ENCODE measurements at places on chromosomes 12 and 14.

GRCh38 chr14:24274101-24274543 is 2.7 kb upstream of the RABGGTA start:
- H3K27me3 ChIP-seq: no peaks in the 10 kb centered on the region
- H3K27ac ChIP-seq: no peak overlapping the region
- no peak overlapping the region for H3K4me3 ChIP-seq
- peaks cover 3% of the 10 kb centered on the region for H3K4me1 ChIP-seq

DNA sequence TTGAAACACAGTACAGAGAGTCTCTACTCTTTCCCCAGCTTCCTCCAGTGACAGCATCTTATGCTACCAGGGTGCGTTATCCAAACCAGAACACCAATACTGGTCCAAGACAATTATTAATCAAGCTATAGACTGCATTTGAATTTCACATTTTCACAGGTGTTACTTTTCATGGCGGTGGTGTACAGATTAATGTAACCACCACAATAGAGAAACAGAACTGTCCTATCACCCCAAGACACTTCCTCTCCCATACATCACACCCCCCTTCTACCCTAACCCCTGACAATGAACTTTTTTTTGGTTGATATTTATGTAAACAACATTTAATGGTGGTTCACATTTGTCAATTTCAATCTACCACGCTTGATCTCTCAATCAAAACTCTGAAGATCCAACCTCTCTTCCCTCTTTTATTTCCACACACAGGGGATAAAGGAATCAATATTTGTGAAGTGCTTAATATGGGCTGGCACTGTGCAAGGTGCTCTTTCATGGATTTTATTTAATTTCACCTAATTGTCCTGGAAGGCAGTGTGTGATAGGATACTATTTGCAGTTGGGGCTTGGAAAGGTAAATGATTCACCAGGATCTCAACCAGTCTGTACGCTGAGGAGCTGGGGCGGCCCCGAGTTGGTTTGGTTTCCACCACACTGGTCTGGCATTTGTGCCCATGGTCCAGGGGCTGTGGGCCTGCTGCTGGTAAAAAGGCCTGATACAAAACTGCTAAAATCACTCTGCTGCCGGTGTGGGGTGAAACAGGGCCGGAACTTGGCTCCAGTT is 54.6 kb upstream of the DICER1 start:
- DNase-seq: no peak
- no peaks in the 10 kb centered on the region for H3K4me1 ChIP-seq
- H3K27ac ChIP-seq: no peak overlapping the region
- no peak overlapping the region for H3K4me3 ChIP-seq
- no peaks in the 10 kb centered on the region for H3K27me3 ChIP-seq

DNA sequence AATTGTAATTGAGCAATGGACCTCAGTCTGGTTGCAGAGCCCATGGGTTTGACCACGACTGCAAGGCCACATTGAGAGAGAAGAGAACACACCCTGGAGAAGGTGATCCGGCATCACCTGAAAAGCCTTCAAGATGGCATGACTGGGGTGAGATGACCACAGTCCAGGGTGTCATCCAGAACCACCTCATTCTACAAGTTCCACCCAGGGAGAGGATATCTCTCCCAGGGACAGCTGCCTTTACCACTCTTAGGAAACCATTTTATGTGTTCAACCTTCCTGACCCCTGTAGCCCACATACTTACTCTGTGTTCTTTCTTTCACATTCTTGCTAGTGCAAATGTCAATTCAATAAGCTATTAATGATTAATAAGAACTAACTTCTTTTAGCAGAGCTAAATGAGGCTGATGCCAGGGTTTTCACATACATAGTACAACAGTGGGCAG is 43.4 kb upstream of the CPM start:
- no peaks in the 10 kb centered on the region for H3K4me1 ChIP-seq
- H3K36me3 ChIP-seq: no peaks in the 10 kb centered on the region
- no peak overlapping the region for H3K27ac ChIP-seq
- no peak overlapping the region for H3K4me3 ChIP-seq

DNA sequence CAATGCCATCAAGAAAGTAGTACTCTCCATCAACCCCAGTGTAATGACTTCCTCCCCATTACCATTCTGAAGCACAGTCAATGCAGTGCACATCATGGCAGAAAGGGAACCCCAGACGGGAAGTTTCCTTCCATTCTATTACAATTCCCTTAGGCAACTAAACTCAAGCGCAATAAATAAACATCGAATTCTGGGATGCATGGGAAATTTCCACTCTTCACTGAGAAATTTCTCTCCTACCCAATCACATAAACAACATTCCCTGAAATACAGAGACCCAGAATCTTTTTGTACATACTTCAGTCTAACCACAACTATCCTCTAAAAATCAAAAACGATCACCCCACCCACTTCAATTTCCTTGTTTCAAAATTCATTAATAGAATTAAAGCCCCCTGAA is 20.0 kb downstream of the SARNP start:
- no peaks in the 10 kb centered on the region for H3K27me3 ChIP-seq
- H3K4me1 ChIP-seq: 0 out of 2 replicates have a peak, but pooled peaks cover 3% of the 10 kb centered on the region
- H3K4me3 ChIP-seq: no peak overlapping the region
- H3K27ac ChIP-seq: no peak overlapping the region

DNA sequence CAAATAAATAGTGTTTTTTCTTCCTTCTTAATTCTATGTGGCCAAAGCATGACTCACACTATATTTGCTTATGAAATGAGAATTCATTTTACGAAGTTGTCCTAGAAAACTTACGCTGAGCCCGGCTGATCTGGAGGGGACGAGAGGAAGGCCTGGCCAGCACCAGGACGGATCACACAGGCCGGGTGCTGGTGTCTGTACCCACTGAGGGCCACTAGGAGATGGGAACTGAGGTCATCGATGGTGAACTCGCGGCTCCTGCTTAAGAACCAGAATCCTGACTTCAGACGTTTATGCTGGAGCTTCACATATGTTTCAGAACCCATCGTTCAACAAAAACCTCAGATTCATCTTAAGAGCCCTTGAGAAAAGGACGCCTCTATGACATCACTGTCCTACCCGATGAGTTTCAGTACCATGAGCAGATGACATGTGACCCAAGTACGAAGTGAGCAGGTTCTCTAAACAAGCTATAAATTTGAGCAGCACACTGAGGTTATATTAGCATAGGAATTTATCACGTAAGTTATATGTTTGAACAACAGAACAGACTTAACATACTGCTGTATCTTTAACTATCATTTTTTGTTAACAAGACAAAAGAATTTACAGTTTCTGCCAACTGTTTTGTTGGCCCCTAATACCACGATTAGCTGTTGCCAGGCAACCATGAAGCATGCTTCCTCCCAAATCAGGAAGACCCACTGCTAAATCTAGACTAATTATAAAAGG is 111.9 kb downstream of the FOXN3 start:
- H3K27me3 ChIP-seq: no peaks in the 10 kb centered on the region
- H3K27ac ChIP-seq: no peak overlapping the region
- H3K36me3 ChIP-seq: no peaks in the 10 kb centered on the region
- no peak overlapping the region for H3K4me3 ChIP-seq
- H3K4me1 ChIP-seq: no peaks in the 10 kb centered on the region

- H3K27me3 ChIP-seq: peaks cover 26% of the 10 kb centered on the region
- no peak overlapping the region for H3K4me3 ChIP-seq
- H3K4me1 ChIP-seq: no peaks in the 10 kb centered on the region
- no peak for DNase-seq
- no peak overlapping the region for H3K27ac ChIP-seq
- no peaks in the 10 kb centered on the region for H3K36me3 ChIP-seq
Observed at GRCh38 chr12:130556486-130557055, 159.5 kb downstream of the RIMBP2 start.

DNA sequence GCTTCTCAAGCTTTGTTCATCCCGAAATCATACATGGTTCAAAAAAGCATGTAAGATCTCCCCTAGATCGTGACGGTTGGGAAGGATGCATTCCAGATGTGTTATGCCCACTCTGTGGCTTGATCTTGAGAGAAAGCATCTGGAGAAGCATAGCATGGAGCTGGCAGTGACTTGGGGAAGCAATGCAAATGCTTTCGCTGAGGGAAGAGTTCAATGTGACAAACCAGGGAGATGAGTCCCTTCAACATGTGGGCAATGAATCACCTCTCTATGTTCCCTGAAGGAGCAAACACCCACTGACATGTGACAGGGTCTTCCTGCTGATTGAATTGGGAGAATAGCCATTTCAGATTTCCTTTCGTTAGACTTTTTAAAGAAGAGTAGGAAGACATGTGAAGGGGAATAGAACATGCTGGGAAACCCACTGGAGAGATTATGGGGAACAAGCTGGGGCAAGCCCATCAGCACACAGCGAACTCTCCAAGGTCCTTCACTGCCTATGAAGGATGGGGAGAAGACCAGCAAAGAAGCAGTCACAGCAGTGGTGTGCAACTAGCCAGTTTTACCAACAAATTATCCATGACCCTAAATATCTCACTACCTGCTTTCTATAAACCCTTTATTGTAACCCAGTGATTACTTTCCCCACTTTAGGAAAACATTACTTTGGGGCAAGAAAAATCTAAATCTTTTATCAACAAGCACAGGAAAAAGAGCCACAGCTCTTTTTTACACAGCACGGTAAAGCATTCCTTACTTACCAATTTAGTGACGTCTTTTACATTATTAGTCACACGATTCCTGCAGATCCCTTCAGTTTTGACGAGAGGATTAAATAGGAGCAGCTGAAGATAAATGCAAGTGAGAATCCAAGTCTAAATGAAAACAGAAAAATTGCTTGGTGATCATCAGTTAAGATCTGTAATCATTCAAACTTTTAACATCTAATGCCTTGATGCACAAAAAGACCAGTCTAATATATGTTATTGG is 35.0 kb downstream of the KITLG start:
- H3K27ac ChIP-seq: no peak overlapping the region
- H3K4me3 ChIP-seq: no peak overlapping the region
- no peaks in the 10 kb centered on the region for H3K4me1 ChIP-seq
- no peaks in the 10 kb centered on the region for H3K36me3 ChIP-seq
- H3K27me3 ChIP-seq: no peaks in the 10 kb centered on the region

DNA sequence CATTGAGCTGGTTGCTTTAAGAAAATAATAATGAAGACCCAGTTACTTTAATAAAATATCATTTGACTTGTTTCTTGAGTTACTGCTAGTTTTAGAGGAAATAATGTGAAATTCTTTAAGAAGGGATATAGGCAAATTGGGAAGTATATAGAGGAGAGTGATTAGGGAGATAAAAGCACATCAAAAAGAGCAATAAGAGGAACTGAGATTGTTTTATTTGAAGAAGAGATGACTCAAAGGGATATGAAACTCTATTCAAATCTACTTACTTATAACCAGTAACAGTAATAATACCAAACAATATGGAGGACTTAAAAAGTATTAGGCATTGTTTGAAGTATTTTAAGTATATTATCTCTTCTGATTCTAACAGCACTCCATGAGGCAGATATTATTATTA is 37.1 kb downstream of the LRRK2 start:
- H3K4me1 ChIP-seq: no peaks in the 10 kb centered on the region
- H3K27ac ChIP-seq: no peak overlapping the region
- no peaks in the 10 kb centered on the region for H3K27me3 ChIP-seq
- no peak overlapping the region for H3K4me3 ChIP-seq
- DNase-seq: no peak
- H3K36me3 ChIP-seq: no peaks in the 10 kb centered on the region

DNA sequence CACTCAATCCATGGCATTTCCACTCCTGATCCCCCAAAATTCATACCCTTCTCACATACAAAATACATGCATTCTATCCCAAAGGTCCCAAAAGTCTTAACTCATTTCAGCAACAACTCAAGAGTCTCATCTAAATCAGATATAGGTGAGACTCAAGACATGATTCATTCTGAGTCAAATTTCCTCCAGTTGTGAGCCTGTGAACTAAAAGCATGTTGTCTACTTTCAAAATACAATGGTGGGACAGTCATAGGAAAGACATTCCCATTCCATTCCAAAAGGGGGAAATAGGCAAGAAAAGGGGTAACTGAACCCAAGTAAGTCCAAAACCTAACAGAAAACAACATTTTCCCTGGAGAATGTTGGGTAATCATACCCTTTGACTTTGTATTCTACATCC is 103.3 kb downstream of the C12orf75 start:
- no peak overlapping the region for H3K4me3 ChIP-seq
- DNase-seq: no peak
- no peaks in the 10 kb centered on the region for H3K36me3 ChIP-seq
- H3K4me1 ChIP-seq: no peaks in the 10 kb centered on the region
- no peak overlapping the region for H3K27ac ChIP-seq

- no peak overlapping the region for H3K4me3 ChIP-seq
- no peaks in the 10 kb centered on the region for H3K4me1 ChIP-seq
- no peaks in the 10 kb centered on the region for H3K36me3 ChIP-seq
- DNase-seq: no peak
Observed at GRCh38 chr14:33740531-33740930, 210.3 kb downstream of the EGLN3 start.

- H3K4me1 ChIP-seq: no peaks in the 10 kb centered on the region
- H3K4me3 ChIP-seq: no peak overlapping the region
- no peak for DNase-seq
- no peaks in the 10 kb centered on the region for H3K36me3 ChIP-seq
- H3K27ac ChIP-seq: no peak overlapping the region
Observed at GRCh38 chr14:31286456-31287293, 79.1 kb upstream of the HECTD1 start.

- no peaks in the 10 kb centered on the region for H3K36me3 ChIP-seq
- no peak overlapping the region for H3K27ac ChIP-seq
- no peak overlapping the region for H3K4me3 ChIP-seq
- H3K27me3 ChIP-seq: no peaks in the 10 kb centered on the region
- no peak for DNase-seq
Observed at GRCh38 chr14:101152855-101153254, 249.3 kb upstream of the RTL1 start.

GRCh38 chr14:55332654-55333570 is 61.7 kb downstream of the FBXO34 start:
- no peak for DNase-seq
- no peak overlapping the region for H3K4me3 ChIP-seq
- peak overlapping the region; percentile 68 for H3K27ac ChIP-seq
- no peaks in the 10 kb centered on the region for H3K27me3 ChIP-seq
- H3K36me3 ChIP-seq: no peaks in the 10 kb centered on the region
